ENCODE measurements at places on chromosomes 2 and 18.

DNA sequence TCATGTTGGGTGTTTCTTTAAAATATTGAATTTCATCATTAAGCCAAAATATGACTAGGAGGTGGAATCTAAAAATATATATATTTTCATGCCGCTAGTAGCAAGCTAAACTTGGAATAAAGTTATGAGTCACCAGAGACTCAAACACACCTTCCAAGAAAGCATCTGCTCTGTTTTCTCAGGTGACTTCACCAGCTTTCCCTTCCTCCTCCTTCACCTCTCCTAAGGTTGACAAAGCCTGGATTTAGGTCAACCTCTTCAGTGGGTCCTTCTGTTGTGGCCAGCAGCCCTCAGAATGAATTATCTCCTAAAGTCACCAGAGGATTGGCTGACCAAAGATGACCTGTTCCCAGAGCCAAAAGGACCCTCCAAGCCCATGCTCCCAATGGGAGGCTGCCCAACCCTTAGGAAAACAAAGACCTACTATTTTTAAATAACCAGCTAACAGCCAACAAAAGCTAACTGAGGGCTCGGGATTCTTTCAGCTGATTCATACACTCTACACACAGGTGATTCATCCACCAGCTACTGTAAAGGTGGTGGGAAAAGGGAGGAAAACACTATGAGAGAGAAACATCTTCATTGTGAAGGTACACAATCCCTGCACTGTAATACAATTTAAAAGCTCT lies 113.9 kb downstream of the MYO5B start:
- DNase-seq = no peak

DNA sequence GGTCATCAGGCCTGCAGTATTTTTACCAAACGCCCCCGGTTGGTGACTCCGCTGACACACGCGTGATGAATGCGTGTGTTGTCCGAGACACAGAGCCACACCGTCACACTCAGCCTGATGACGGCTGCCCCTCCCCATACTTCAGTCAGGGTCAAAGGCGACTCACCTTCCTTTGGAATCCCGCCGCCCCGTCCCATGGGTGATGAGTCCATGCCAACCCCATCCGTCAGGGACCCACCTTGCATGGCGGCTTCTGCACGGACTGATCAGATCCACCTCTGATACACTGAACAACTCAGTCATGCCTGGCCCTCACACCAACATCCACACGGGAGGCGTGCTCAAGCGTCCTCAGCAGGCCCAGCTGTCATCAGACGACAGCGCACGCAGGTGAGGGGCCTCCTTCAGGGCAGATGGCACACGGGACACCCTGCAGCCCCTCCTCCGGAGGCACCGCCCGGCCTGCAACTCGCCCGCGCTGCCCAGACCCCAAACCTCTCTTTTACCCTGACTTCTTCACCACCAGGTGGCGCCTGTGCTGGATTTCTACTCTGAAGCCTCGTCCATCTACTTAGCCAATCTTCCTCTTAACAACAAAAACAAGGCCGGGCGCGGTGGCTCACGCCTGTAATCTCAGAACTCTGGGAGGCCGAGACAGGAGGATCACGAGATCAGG lies 89.2 kb downstream of the ZNF516 start:
- no peak for DNase-seq

GRCh38 chr2:74577448-74577847 lies 22.9 kb downstream of the DOK1 start:
- no peak for DNase-seq

- DNase-seq = no peak
Observed at GRCh38 chr2:58919316-58919715, 678.2 kb upstream of the FANCL start.

GRCh38 chr2:1728821-1729220 lies 15.5 kb downstream of the PXDN start:
- DNase-seq = no peak

- no peak for DNase-seq
Observed at GRCh38 chr2:14828968-14829367, 196.5 kb downstream of the LRATD1 start.

GRCh38 chr2:171160956-171161740 lies 455 bp upstream of the TLK1 start:
- peak; percentile 62 for DNase-seq

- DNase-seq = no peak
Observed at GRCh38 chr18:44033144-44033701, 647.5 kb upstream of the SETBP1 start.

- DNase-seq = no peak
Observed at GRCh38 chr2:12263730-12264129, 453.0 kb upstream of the TRIB2 start.

- DNase-seq = peak; percentile 10
Observed at GRCh38 chr2:16031058-16031847, 90.9 kb downstream of the MYCN start.

DNA sequence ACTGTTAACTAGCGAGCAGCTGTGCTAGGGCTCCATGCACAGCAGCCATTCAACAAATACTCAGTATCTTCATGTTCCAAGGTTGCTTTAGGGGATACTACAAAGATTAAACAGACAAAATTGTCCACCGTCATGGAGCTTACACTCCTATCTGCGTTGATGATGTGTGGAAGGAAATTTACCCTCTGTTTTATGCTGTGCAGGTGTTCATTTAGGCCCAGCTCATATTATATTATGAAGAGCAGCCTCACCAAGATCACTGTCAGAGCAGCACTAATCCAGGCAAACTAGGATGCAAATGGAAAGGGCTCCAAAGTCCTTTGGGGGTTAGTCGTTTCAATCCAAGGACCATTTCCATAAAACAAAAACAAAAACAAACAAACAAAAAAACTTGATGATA lies 13.4 kb upstream of the WIPF1 start:
- DNase-seq = no peak

- no peak for DNase-seq
Observed at GRCh38 chr2:238461916-238462315, 35.2 kb downstream of the ASB1 start.

DNA sequence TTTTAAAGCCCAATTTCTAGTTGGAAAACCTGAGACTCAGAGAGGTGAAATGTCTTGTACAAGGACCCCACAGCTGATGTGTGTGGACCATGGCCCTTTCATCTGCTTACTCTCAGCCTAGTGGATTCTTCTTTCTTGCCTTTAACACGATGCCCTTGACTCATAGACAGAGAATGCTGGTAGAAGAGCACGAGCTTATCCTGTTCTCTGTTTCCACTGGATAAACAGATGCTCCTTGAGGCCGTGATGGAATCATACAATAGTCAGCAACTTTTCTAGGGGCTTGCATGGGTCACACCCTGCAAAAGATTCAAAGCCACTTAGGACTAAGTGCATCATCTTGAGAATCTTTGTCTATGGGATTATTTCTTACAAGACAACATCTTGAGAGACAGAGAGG lies 50.9 kb downstream of the MYCN start:
- DNase-seq = no peak

- DNase-seq = no peak
Observed at GRCh38 chr2:179307616-179308371, 43.2 kb upstream of the SESTD1 start.

GRCh38 chr2:232238108-232238507 lies 140.4 kb upstream of the ALPP start:
- DNase-seq = no peak

DNA sequence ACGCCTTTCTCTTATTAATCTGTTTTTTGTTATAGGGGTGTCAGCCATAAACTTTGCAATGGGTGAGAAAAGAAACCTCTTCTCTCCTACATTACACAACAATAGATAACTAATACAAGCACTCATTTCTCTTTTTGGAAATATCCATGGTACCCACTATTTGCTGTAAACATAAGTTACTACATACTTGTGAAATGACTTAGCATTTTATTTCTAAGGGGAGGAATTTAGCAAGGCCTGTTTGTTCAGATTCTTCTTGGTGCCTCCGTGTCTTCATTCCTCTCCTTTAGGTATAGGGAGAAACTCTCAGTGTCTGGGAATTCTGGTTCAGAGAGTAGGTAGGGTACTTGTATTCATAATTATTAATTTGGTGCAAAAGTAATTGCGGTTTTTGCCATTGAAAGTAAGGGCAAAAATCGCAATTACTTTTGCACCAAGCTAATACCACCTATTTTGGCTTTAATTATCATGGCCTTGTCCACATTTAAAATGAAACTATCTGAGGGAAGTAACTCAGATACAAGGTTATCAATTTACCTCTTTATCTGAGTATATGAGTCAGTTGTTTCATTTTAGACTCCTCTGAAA lies 134.8 kb downstream of the MREG start:
- no peak for DNase-seq

- DNase-seq = no peak
Observed at GRCh38 chr2:151071906-151072305, 189.8 kb downstream of the RBM43 start.

GRCh38 chr2:8352296-8352695 lies 329.6 kb upstream of the ID2 start:
- DNase-seq = no peak

- DNase-seq = no peak
Observed at GRCh38 chr2:108367014-108367413, 10.7 kb upstream of the SULT1C4 start.

DNA sequence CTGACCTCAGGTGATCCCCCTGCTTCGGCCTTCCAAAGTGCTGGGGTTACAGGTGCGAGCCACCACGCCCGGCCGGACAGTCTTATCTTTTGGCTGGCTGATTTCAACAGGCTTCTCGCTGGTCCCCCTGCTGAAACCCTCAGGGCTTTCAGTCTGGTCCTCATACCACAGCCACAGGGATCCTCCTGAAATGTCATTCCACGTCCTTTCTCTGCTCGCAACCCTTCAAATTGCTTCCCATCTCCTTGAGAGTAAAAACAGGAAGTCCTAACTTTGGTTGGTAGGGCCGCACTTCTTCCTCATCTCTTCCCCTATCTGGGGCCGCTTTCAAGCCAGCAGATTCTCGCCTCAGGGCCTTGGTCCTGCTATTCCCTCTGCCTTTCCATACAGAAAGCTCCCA lies 1.4 kb upstream of the CAB39 start:
- DNase-seq = no peak

DNA sequence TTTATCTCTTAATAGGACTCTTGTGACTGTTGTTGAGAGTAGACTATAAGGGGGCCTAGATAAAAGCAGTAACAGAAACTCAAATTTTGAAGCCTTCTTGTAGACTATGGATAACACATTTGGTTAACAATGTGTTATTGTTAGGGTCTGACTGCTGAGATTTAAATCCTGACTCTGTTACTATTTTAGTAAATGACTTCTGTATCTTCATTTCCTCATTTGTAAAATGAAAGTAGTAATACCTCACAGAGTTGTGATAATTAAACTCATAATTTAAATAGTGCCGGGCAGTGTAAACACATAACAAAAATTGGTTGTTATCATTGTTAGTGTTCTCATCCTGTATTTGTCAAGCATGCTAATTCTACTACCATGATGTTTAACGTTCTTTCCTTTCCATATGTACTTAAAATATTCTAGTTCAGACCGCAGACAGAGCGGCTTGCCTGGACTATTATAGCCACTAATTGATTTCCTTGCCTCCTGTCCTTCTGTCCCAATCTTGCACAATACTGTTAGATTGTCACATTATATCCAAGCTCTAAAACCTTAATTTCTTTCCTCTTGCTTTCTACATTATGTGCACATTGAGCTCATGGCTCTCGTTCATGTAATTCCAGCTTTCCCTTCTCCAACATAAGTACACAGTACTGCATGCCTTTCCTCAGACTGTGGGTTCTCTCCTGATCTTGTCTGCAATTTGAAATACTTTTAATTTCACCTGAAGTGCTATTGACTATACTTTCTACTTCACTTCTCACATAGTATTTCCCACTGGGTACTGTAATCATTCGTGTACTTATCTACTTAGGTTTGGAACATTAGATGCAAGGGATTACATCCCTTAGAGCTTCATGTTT lies 48.4 kb downstream of the RBBP8 start:
- no peak for DNase-seq

- DNase-seq = no peak
Observed at GRCh38 chr2:43223521-43224001, 2.8 kb downstream of the ZFP36L2 start.

DNA sequence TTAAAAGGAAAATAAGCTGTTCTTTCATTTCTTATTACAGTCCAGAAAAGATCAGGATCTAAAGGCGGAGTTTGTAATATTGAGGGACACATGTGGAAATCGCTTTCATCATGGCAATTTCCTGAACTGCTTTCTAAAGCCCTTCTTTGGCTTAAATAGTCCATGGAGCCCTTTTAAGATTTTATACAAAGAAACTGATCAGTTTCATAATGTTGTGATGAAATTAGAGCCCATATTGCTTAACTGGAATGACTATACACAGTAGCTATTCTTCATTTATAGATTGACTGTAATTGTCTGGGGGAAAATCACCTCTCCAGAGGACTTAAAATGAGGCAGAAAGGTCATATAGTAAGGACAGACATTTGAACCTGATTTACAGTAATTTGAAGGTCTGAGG lies 322.2 kb downstream of the ETAA1 start:
- no peak for DNase-seq

- no peak for DNase-seq
Observed at GRCh38 chr18:43877616-43878321, 600.5 kb upstream of the SYT4 start.

DNA sequence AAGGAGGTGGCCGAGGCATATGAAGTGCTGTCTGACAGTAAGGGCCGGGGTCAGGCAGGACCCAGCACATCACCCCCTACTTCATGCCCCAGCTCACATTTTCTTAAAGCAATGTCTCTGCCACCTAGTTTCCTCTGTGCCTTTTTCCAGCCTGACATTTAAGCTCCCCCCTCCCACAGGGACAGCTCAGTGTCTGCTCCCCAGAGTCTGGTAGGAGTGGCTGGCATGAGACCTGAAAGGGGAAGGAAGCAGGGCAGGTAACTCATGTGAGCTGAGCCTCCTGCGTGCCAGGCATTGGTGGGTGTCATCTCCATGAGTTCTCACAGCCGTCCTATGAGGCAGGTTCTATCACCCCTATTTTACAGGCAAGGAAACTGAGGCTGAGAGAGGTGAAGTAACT lies 1.5 kb downstream of the DNAJB2 start:
- DNase-seq = no peak

DNA sequence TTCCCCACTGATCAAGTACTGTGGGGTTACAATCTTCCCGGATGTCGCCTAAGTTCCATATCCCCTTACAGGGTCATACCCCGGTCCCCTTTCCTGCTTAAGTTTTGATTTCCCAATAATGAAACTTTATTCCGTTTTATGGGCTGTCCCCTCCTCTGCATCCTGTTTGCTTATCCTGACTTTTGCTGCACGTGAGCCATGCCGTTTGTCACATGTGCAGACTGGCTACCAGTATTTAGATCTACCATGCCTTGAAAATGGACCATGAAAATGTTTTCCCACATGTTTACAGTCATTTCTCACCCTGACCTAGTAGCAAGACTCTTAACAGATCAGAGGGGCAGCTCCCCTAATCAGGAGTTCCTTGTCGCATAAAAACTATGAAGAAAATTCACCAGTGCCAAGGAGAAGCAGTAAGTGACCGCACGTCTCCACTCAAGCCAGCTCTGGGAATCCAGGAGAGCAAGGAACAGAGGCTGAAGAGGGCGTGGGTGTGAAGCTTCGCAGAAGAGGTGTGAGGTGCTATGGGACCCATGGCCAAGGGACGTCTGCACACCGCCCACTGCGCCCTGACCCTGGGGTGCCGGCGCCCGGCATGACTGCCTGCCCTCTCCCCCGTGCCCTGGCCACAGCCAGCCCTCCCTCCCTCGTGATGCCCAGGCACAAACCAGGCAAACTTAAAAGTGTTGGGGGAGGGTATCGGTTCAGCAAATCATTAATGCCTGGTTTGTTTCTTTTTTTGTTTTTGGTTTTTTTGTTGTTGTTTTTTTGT lies 440.8 kb upstream of the SALL3 start:
- DNase-seq = no peak
